Kidney capillary endothelial cell (primary cell): ENCODE measurements at places on chromosomes 3 and 15.

- peak; percentile 45 for DNase-seq
Observed at GRCh38 chr15:85474700-85475316, 94.4 kb downstream of the AKAP13 start.

DNA sequence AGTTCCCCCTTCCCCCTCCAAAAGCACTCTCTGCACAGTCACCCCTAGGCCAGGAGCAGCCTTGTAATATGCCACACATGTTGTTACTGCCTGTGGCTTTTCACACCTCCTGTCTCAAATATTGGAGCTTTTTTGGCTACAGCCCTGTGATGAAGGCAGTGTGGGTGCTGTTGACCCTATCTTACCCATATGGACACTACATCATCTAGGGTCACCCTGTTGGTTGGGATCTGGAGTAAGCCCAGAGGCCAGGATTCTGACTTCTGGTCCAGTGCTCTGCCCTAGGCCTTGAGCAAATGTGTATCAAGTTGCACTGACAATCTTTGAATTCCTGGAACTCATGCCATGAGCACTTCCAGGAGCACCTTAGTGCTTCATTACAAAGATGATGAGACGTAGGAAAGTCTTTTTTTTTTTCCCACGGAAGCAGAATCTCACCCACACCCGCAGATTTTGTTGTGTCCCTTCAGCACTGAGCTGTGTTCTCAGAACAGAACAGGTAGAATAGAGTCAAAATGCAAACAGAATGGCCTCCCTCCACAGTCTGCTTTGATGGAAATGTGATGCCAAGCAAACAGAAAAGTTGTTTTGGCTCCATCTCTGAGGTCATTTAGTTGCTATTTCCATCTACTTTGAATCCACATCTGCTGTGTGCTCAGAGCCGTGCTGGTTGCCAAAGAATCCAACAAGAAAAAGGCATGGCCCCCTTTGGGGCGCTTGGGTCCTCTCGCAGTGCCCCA, 49.6 kb downstream of the SMAD3 start:
- DNase-seq = no peak

- no peak for DNase-seq
Observed at GRCh38 chr15:23866832-23867231, 179.7 kb upstream of the NDN start.

- DNase-seq = no peak
Observed at GRCh38 chr3:122665881-122666280, 14.8 kb upstream of the PARP14 start.

- no peak for DNase-seq
Observed at GRCh38 chr15:48144889-48145288, 24.1 kb downstream of the SLC24A5 start.

GRCh38 chr3:18679238-18679637, 254.1 kb upstream of the SATB1 start:
- no peak for DNase-seq

DNA sequence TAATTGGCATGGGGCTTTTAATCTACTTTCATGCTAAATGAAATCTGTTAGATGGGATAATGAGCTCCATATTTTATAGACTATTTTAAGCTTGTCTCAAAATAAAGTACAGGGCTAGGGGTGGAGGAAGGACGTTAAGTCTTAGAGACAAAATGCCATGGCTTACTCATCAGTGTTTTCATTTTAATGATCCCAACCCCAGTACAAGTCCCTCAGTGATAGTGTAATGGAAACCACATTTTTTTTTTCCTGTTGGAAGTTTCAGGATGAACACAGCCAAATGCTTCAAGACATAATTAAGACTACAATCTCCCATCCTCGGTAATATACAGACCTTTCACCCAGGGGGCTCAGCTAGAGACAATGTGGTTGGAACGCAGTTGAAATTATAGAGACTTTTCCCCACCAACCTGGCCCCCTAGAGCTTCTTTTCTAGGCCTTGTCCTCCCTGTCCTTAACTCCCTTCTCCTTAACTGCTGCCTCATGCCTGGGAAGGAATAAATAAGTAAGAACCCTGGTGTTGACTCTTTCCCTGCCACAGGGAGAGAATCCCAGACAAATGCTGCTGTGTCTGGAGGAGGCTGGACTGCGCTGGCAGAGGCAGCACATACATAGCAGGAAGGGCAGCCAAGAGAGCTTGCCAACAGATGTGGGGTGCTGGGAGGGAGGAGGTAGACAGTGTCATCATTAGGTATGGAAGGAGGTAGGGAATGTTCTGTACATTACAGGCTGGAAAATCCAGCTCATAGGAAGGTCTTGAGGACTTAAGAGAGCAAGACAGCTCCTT, 115.4 kb upstream of the ROPN1 start:
- no peak for DNase-seq
